Stimulated activated CD4-positive, alpha-beta T cell treated with anti-CD3 and anti-CD28 coated beads, TNF-alpha, amount 100 ng/mL, for 24 hours (primary cell): ENCODE measurements at places on chromosomes 11 and 22.

DNA sequence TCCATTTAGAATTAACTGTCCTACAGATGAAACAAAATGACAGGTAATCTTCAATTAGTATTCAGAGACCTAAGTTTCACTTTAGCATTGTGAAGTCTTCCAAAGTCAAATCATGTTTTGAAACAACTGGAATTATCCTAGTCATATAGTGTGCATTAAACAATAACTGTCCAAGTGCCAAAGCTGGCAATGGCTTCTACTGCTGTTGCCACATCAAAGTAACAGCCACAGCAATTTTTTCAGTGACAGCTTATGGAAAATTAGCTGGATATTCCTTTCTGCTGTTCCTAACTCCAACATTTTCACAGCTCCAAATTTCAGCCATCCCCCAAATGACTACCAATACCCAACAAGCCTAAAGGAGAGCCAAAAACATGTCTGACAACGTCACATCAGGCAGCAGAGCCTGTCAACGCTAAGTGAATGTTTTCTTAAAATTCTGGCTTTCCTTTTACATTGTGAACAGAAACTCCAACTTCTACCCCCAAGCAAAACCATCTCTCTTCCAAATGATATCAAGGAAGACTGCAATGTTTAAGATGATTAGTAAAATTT is 45.3 kb upstream of the CCDC34 start:
- no peak for DNase-seq

- DNase-seq = no peak
Measured at GRCh38 chr11:82899957-82900276, 313 bp downstream of the PRCP start.

DNA sequence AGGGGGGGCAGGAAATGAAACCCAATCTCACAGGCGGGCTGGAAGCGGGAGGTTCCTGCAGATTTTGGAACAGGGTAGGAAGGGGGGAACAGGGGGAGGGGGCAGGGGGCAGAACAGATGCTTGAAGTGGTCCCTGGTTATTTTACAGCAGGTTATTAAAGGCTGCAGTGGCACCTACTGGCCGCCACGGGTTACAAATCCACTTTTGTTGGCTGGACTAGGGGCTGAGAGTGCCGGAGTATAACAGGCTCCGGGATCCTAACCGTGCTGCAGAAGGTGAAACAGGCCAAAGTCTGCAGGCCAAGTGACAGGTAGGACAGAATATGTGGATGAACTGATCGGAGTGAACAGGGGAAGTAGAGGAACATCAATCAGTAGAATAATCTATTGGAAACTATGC is 2.5 kb downstream of the ROBO3 start:
- DNase-seq = no peak

DNA sequence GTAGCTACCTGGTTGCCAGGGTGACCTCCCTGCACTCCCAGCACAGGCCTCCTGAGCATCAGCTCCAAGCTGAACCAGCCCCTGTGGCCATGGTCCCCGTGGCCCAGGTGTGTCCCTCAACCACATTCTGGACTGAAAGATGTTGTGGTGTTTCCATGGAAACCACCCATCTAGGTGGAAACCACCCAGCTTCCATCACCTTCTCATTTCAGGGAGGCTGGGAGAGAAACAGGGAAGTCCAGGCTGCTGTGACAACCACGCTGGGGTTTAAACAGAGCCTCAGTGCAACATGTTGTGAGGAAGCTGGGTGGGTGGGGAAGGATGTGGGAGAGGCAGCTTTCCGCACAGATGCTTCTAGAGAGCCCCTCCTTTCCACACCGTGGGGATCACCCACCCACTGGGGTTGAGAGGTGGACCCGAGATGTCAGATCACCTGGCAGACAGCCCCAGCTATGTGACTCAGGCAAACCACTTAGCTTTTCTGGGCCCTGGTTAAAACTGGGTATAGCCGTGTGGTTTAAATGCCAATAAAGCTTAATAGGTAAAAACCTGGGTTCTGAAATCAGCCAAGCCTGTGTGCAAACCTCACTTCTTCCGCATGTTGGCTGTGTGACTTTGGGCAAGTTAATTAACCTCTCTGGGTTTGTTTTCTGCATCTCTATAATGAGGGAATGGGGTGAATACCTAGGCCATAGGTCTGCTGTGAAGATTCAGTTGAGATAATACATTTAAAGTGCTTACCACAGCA is 46.4 kb downstream of the CD82 start:
- DNase-seq = peak; percentile 37

DNA sequence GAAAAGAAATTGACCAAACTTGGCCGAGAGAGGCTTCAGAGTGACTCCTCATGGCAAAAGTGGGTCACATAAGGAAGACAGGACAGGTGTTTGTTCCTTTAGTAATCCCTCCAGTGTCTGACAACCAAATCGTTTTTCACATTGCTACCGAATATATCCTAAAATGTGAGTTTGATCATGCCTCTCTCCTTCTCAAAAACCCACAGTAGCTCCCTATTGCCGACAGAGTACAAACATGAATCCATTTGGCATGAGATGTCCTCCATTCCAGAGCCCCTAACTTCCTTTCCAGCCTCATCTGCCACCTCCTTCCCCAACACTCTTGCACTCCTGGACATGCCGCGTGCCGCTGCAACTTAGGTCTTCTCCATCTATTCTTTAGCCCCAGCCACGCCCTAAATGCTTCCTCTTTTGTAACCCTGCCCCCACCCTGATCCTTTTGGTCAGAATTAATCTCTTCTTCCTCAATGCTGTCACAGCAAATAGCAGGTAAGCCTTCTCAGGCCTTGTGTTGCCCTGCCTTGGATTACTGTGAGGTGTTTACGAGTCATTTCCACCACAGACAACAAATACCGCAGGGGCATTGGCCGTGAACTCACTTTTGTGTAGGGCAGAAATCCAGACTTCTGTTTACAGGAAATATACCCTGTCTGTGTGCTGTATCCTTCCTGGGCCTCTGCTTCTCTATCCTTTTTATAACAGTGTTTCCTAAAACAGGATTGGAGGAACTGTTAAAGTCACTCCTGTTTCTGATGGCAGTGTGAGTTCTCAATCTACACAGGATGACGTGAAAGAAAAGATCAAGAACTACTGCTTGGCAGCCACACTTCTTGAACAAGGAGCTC is 66.0 kb upstream of the FTH1 start:
- DNase-seq = no peak

DNA sequence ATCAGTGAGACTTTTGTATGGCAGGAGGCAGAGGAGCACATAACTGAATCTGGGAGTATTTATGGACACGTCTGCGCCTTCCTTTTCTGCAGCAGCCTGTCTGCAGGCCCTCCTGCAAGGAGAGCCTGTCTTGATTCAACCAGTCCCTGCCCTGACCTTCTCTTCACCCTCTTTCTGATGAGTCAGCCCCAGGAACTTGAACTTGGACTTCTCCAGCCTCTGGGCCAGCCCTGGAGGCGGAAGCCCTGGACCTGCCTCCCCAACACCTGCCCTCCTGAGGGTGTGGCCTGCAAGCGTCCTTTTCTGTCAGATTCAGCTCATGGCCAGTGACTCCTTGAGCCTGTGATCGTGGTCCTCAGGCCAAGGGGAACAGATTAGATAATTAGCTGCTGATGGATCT is 20.0 kb downstream of the DAGLA start:
- DNase-seq = no peak
